Activated CD4-positive, alpha-beta T cell treated with anti-CD3 and anti-CD28 coated beads for 24 hours (primary cell): ENCODE measurements at places on chromosomes 6 and 20.

DNA sequence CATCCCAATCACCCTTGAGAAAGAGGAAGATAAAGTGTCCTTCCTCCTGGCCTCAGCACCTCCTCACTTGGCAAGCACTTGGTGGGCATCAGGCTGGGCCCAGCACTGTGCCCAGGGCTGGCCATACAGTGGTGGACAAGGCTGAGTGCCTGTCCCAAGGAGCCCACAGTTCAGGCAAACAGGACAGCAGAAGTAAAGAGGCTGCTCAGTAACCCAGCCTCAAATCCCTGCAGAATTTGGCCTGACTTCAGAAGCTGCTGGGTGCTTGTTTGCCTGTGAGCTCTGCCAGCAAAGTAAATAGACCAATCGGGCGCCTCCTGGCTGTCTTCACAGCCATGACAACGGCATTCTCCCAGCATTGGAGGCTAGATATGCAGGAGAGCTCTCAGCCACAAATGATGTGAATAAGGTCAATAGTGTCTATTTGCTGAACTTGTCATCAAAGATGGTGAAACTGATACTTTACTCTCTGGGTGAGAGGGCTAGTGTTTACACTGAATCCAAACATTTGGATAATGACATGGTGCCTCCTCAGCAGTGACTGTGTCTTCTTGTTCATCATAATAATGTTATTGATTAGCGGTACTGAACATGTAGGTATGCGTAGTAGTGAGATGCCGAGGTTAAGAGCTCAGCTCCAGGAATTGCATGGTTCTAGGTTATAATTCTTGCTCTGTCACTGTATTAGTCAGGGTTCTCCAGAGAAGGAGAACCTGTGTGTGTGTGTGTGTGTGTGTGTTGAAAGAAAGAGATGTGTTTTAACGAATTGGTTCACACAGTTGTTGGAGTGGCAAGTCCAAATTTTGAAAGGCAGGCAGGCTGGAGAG lies 36.9 kb upstream of the FANCE start:
- no peak for DNase-seq

DNA sequence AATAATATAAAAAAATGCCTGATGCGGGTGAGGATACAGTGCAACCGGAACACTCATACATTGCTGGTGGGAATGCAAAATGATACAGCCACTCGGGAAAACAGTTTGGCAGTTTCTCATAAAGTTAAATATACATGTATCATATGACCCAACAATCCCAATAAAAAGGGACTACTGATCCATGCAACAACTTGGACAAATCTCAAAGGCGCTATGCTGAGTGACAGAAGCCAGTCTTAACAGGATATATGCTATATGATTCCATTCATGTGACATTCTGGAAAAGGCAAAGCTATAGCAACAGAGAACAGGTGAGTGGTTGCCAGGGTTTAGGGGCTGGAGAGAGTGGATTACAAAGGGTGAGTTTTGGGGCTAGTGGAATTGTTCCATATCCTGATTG lies 170.2 kb upstream of the MLN start:
- DNase-seq: no peak

- no peak for DNase-seq
Measured at GRCh38 chr20:52432740-52433139, 241.2 kb upstream of the ZFP64 start.

DNA sequence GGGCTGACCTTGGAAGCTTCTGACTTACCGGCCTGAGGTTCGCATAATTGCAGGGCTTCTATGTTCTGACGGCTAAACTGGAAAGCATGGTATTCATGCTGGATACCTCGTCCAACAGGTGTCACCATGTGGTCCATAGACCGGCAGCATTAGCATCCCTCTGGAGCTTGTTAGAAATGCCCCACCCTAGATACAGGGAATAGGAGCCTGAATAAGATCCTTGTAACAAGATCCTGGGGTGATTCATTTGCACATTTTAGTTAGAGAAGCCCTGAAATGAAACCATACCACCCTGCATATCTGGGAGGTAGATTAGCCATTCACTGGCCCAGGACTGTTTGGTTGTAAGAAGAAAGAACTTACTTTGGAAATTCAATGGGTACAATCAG lies 77.7 kb downstream of the TMEM170B start:
- DNase-seq: no peak

DNA sequence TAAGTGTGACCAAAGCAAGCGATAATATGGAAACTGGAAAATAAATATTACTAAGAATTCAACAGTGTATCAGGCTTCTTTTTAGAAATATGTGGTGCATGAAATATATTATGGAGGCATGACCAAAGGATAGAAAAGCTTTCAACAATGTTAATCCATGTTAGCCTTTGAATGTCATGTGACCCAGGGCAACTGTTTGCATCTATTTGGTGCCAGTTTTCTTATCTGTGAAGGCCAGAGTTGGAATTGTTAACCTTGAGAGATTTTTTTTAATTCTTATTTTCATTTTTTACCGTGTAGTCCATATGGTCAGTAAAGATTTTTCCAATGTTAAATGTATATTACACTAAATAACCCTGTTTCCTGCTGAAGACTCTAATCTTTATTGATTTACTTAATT lies 411.1 kb downstream of the BCKDHB start:
- no peak for DNase-seq

GRCh38 chr20:37329481-37330165 lies 16.3 kb upstream of the SRC start:
- no peak for DNase-seq
